ENCODE measurements at places on chromosomes 1 and 21. TPM values are rescaled to one million over a fixed set of nuclear protein-coding genes. Genes with fewer than 3 reads are reported as not detected.

LRRC7 gene
- not detected for total RNA-seq

RUNX1 gene
- total RNA-seq = 26.7 TPM

LEPR gene
- total RNA-seq = 0.53 TPM

SIK1 gene
- 29.7 TPM for total RNA-seq

MXRA8 gene
- not detected for total RNA-seq

SLC45A3 gene
- 59.6 TPM for total RNA-seq
